NCI-H345 (cell line): ENCODE measurements at places on chromosomes 11 and 22.

DNA sequence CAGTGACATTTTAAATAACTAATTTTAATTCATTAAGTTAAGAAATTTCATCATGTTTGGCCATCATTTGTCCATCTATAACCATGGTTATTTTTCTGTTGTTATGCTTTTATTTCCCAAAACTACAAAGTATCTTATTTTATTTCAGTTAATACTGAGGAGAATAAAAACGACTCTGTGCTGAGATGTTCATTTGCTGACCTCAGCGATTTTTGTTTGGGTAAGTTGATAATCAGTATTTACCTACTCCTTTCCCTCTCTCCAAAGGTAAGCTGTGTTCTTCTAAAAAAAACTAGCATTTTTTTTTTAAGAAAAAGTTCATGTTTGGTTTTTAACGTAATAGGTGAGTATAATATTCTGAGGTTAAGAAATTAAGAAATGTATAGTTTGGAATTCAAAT lies 111.7 kb downstream of the ANO3 start:
- no peak for DNase-seq

- no peak for DNase-seq
Measured at GRCh38 chr11:2933375-2934020, 4.3 kb upstream of the PHLDA2 start.

- no peak for DNase-seq
Measured at GRCh38 chr22:28930357-28931007, 47.1 kb downstream of the ZNRF3 start.

GRCh38 chr22:45268167-45268957 lies 16.4 kb upstream of the UPK3A start:
- peak; percentile 32 for DNase-seq

GRCh38 chr11:29024386-29024785 lies 916.2 kb downstream of the METTL15 start:
- DNase-seq, result no peak

DNA sequence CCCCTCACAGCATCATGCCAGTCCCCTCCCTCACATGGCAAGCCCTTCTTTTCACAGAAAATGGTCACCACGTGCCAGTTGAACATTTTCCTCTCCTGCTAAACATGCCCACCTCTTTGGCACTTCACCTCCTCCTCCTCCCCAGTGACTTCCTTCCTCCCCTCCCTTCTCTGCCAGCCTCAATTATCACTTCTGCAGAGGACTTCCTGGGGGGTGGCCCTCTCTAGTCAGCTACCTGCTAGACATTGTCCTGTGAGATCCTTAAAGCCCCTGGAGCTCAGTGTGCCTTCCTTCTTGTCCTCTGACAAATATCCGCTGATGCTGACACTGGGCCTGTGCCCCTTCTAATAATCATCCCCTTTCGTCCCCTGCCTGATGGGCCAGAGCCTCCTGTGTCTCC lies 43.2 kb upstream of the E2F8 start:
- no peak for DNase-seq

- DNase-seq, result no peak
Measured at GRCh38 chr22:29528144-29528543, 25.4 kb downstream of the THOC5 start.

DNA sequence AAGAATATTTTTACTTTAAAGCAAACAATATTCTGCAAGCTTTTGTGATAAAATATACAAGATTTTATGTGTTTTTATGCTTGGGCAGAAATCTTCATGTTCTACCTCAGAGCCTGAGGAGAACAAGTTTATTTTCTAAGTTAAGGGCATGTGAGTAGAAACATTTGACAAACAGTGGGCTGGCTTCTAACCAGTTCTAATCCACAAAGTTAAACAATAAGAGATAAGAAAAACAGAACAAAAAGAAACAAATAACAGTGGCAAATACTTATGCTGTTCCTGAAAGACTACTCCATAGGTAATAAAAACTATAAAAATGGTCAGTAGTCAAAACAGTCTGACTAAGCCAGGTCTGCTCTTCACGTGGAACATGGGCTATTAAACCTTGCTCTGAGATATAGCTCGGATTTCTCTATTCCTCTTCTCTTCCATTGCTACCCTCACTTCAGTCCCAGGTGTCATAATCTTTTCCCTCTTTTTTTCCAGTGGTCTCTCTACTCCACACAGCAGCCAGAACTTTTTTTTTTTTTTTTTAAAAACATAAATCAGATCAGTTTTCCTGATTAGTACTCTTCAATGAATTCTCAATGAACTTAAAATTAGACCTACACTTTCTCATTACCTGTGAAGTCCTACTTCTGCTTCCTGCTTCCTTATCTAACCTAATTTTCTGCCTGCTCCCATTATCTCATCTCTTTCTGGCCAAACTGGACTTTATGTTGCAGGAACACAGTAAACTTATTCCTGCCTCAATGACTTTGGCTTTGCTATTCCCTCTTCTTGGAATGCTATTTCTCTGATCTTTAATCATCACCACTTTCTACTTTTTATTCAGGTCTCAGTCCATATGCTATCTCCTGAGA lies 671.1 kb upstream of the CCDC90B start:
- DNase-seq, result no peak

- DNase-seq, result no peak
Measured at GRCh38 chr22:44449061-44449682, 48.9 kb downstream of the RTL6 start.

GRCh38 chr11:16989554-16989953 lies 24.7 kb downstream of the PLEKHA7 start:
- no peak for DNase-seq

DNA sequence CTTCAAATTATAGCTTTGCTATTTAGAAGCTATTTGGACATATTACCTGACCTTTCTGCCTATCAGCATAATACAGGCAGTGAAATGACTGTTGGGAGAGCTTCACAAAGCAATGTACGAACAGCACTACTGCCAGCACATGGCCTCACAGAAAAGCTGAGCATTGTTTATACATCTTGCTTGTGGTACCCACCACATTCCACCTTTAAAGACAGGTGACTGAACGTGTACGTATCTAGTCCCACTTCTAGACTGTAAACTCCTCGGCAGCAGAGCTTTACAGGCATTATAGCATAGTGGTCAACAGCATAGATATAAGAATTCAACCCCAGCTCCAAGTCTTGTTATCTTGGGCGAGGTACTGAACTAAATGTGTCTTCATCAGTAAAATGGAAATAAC lies 1.6 kb downstream of the JOSD1 start:
- no peak for DNase-seq

DNA sequence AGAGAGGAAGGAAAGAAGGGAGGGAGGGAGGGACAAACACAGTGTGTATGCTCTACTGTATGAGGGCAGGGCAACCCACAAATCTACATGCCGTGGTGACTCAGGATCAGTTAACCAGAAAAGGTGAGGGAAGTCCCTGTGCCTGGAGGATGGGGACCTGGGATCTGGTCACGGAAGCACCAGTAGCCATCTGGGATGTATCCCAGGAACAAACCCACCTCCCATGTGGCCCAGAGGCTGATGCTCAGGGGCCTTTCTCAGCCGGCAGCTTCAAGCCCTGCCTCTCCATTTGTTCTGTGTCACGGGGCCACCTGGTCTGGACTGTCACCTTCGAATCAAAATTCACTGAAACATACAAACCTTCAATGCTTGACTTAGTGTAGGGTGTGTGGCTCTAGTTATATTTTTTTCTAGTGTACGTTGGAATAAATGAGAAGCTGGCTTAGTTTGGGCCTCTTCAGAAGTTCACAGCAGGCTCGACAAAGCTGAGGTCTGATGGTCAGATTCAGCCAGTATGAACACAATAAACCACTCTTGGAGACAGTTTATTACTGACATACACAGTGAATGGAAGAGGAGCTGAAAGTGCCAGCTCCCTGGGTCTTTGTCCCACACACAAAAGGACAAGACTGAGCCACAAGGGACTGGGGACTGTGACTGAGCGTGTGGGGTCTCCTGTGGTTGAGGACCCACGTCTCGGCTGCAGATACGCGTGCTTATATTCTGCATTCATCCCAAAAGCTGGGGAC lies 23.5 kb upstream of the RTL6 start:
- DNase-seq, result no peak

DNA sequence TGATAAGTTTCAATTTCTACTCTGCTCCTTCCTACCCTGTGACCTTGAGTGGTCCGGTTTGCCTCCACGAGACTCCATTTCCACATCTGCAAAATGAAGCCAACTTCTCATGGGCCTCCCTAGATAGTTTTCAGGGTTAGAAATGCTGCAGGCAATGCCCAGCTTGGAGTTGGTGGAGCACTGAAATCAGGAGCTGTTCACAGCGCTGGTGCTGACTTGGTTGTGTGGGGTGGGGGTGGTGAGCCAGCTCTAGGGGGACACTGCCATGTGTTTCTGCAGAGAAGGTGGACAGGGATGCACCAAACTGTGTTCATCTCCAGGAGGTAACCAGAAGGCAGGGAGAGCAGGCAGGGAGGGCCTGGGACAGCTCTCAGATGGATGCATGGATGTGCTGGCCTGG lies 37.0 kb downstream of the SGSM1 start:
- DNase-seq, result no peak

DNA sequence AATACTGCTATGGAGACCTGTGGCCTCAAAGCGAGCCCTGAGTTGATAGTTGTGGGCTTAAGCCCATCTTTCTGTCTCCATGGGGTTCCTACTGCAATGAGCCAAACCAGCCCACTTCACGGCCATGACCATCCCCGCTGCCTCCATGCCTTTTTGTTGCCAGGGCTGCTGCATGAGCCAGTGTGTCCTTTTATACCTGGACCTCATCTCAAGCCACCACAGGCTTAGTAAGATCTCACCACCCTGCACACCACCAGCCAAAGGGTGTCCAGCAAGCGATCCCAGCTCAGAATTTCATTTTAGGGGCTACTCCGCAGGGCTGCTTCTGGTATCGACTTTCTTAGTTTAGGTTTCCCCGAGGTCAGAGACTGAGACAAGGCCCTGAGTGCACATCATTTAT lies 8.3 kb downstream of the TP53AIP1 start:
- no peak for DNase-seq

GRCh38 chr11:95055283-95055897 lies 6.2 kb downstream of the KDM4F start:
- no peak for DNase-seq

DNA sequence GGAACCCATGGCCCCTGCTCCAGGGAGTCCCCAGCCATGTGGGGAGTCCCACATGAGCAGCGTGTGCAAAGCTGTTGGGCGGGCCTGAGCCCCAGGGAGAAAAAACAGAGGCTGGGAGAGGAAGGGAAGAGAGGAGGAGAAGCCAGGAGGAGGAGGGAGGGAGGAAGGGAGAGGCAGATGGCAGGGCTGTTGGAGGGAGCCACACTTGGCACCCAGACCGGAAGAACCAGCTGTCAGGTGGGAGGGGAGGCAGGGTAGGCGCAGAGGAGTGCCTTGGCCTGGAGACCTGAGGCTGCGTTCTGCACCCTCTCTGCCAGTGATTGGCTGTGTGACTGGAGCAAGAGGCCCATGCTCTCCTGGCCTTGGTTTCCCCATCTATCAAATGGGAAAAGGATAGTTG lies 6.7 kb downstream of the SYNGR1 start:
- no peak for DNase-seq

GRCh38 chr11:2713661-2714462 lies 14.1 kb upstream of the KCNQ1OT1 start:
- DNase-seq, result no peak

DNA sequence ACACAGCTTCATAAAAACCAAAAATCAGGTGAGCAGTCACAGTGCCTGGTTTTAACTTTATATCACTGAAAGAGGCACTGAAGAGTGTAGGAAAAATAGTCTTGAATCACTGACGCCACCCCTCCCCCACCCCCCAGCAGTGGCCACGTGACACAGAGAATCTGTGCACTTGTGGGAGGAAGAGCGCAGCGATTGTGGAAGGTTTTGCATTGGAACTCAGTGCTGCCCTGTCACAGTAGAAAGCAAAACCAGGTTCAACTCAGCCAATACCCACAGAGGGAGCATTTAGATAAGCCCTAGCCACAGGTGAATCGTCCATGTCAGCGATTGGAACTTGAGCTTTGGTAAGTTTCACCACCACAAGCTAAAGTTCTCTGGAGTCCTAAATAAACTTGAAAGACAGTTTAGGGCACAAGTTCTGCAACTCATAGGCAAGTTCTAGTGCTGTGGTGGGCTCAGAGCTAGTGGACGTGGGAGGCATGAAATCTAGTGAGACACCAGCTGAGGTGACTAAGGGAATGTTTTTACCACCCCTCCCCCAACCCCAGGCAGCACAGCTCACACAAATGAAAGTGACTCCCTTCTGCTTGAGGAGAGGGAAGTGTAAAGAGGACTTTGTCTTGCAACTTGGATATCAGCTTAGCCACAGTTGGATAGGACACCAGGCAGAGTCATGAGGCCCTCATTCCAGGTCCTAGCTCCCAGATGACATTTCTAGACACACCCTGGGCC lies 13.3 kb downstream of the OR52B2 start:
- no peak for DNase-seq

- DNase-seq, result no peak
Measured at GRCh38 chr11:60719391-60719790, 5.1 kb upstream of the MS4A18 start.

GRCh38 chr11:9577556-9577955 lies 4.1 kb downstream of the WEE1 start:
- no peak for DNase-seq

GRCh38 chr11:115637599-115638241 lies 133.5 kb upstream of the CADM1 start:
- no peak for DNase-seq

DNA sequence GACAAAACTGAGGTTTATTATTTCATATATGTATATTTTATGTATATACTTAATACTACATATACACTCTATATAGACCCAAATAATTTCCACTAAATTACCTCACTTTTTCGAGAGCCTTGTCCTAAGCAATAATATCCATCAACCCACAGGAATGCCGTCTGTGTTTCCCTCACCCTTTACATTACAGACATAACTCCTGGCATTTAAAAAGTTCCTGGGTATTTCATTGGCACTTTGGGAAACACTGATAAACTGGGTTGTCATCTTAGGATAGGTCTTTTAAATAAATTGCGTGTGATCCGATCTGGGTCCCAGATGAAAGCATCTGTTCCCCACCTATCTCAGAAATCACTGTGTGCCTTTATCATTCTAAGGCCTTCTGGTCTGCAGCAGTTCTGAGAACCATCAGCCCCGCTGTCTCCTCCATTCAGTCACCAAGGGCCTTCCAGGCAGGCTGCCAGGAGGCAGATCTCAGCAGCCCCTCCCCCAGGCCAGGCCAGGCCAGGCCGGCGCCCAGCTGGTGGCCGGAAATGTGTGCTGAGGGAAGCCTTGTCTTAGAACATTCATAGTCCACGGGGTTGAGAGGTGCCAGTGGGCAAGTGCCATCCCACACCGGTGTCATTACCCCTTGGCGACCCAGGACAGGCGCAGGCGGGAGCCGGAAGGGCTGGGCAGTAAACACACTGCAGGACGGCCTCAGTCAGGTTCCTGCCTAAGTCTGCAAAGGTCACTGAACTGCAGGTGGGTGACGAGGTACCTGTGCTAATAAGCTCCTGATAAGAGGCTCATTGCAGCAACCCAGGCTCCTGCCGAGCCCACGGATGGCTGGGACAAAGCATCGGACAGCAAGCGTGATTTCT lies 3.3 kb downstream of the FGF19 start:
- peak; percentile 55 for DNase-seq
